CD4-positive, alpha-beta T cell treated with Interleukin-12 subunit alpha and Interleukin-12 subunit beta, for 1 hour (primary cell): ENCODE measurements at places on chromosomes 5 and 9.

DNA sequence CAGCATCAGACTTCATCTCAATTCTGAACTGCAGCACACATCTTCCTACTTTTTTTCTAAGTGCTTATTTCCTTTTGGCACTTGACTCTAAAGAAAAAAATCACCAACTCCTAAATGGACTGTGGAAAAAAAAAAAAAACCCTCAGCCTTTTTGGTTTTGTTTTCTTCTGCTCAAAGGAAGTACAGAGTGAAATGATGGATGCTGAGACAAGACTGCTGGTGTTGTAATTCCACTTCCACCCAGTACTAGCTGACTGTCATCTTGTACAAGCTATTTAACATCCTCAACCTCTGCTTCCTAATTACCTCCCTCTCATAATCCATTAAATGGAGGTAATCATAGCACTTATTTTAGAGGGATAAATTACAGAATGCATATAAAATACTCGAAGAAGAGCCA is 171.5 kb upstream of the GNA14 start:
- no peak for DNase-seq

DNA sequence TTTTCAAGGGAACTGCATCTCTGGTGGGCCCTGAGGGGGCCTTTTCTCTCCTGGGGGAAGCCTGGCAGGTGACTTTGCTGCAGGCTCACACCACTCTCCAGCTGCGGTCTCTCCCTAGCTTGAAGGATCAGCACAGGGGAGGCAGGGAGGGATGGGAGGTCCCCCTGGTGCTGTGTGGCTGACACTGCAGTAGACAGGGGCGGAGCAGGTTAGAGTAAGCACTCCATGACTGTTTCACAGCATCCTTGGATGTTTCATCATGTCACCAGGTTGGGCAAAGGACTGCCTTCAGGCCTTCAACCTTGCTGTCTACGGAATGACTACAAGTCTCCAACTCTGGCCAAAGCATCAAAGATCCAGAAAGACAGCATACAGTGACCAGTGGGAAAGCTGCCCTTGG is 470.7 kb downstream of the CDK5RAP2 start:
- DNase-seq, result no peak

DNA sequence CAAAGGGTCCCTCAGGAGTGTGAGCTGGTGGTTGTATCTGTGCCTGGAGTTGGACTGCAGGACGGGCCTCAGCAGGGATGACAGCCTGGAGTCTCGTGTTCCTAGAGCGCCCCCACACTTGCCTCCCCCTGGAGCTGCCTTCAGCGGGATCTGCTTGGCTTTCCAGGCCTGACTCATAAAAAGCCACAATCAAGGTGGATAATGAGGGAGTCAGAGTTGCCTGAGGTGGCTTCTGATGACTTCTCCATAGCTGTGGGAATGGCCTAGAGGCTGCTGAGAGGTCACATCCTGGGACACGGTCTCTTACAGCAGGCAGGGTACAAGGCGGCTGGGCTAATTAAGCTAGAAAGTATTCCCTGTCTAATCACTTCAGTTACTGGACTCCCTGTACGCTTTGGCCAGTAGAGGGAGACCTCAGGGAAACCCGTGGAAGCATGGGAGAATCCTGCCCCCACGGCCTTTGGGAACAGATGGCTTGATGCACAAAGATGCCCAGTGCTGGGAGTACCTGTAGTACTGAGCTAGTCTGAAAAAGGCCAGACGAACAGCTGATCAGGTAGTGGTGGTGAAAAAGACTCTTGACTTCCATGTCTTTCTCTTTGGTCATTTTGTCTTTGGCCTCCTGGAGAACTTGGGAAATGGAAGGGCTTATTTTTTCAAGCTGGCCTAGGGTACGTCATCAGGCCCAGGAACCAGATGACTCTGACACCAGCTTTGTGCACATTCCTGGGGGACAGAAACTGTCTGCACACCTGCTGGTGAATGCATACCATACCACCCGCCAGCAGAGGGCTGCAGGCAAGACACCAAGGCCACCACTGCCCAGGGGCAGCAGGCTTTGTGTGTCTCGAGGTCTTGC is 16.1 kb upstream of the FRRS1L start:
- no peak for DNase-seq

GRCh38 chr5:33524476-33524875 is 83.7 kb downstream of the TARS1 start:
- no peak for DNase-seq

DNA sequence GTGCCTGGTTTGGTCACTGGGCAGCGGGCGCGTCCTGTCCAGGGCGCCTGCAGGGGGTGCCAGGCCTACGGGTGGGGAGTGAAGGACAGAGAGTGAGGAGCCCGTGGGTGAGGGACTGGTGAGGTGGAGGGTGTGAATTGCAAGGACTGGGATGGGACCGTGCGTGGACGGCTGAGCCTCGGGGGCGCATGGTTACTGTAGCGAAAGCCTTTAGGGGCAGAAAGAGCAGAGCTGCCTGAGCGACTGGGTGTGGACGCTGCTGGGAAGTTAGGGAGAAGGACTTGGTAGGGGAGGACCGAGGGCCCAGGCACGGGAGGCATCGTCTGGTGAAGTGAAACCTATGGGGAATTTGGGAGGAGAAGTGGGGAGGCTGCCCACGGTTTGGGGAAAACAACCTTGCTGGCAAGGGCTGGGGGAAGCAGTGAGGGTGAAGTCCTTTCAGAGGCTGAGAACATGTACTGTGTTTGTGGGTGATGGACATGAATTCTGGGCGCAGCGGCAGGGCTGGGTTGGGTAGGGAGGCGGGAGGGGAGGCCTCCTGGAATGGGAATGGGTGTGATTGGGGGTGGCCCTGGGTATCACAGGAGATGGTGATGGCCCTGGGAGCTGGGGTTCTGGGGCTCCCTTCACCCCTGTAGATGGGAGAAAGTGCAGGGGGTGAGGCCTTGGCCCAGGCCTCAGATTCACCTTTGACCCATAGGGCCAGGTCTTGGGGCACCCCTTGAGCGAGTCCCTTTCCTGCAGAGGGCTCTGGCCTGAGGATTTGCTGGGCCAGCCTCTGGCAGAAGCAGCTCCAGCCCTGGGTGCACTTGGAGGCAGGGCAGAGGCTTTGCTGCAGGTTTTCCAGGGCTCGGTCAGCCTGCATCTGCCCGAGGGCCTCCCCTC is 1.7 kb upstream of the TOR4A start:
- no peak for DNase-seq

- DNase-seq, result no peak
These were observed 30.0 kb upstream of the IL6ST start for GRCh38 chr5:56024810-56025150.

DNA sequence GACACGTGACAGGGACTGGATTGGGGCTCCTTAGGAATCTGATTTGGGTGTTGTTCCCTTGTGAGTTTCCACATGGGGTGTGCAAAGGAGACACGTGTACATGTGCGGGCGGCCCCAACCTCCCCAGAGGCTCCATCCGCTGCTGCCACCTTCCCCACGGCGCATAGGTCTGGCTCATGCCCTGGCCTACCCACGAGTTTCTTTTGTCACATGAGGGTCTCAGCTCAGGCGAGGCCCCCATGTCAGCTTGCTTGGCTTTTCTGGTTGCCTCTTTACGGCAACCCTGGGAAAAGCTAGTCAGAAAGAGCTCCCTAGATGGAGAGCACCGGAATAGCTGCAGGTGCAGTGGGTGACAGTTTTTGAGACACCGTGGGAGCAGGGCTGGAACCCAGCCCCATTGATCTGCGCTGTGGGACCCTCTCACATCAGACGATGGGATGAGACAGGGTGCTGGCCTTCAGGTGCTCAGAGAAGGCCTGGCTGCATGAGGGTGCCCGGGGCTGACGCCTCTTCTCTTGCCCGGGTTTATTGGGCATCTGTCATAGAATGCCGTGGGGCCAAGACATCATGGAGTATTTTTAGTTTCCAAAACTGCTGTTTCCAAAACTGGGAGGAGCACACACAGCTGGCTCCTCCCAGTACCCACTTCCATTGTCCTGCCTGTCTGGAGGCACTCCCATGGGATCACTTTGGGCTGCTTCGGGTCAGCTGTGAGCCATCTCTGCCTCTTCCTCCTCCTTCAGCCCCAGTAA is 107.8 kb downstream of the WNK2 start:
- DNase-seq, result no peak

DNA sequence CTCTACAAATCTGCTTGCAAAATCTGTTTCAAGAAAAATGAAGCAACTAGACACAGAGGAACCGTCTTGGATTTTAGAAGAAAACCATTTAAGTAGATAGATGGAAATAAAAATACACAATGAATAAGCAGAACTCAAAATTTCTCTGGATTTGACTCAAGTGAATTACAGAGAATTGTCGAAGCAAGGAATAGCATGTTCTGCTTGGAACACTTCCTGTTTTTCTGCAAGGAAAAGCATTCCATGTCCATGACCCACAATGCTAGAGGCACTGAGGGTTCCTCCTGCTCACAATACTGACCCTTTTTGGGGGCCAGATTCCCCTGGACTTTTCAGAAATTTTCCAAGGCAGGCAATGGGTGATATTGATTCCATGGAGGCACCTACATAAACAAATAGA is 29.8 kb downstream of the PRUNE2 start:
- no peak for DNase-seq
